ENCODE measurements at places on chromosomes 7 and 10. TPM values are rescaled to one million over a fixed set of nuclear protein-coding genes. Genes with fewer than 3 reads are reported as not detected.

The RARRES2 gene
- polyA plus RNA-seq, result 353 TPM

The WASHC2C gene
- 20.1 TPM for polyA plus RNA-seq

The DMBT1 gene
- 0.63 TPM for polyA plus RNA-seq

The PAPOLB gene
- polyA plus RNA-seq, result not detected

The EBLN1 gene
- not detected for polyA plus RNA-seq

The TDRD1 gene
- 0.11 TPM for polyA plus RNA-seq

The GPR158 gene
- polyA plus RNA-seq, result 0.19 TPM

The IKZF1 gene
- 3.9 TPM for polyA plus RNA-seq

The RTKN2 gene
- 0.08 TPM for polyA plus RNA-seq

The CSTF2T gene
- 12.1 TPM for polyA plus RNA-seq

The AOC1 gene
- polyA plus RNA-seq, result 0.15 TPM

The PANK1 gene
- polyA plus RNA-seq, result 1.5 TPM

The PRKAR2B gene
- 276 TPM for polyA plus RNA-seq

The DKK1 gene
- 8.0 TPM for polyA plus RNA-seq

The ENO4 gene
- polyA plus RNA-seq, result 0.06 TPM

The UCN3 gene
- 1.5 TPM for polyA plus RNA-seq

The CHST15 gene
- 4.1 TPM for polyA plus RNA-seq

The FGFR2 gene
- polyA plus RNA-seq, result 1.1 TPM

The JCAD gene
- 7.2 TPM for polyA plus RNA-seq

The C10orf53 gene
- polyA plus RNA-seq, result not detected

The SYCE1 gene
- polyA plus RNA-seq, result 2.2 TPM

The GPC2 gene
- polyA plus RNA-seq, result 0.30 TPM

The KCP gene
- polyA plus RNA-seq, result 0.26 TPM

The SCD gene
- 391 TPM for polyA plus RNA-seq

The PON1 gene
- 0.12 TPM for polyA plus RNA-seq

The HOXA6 gene
- 1.5 TPM for polyA plus RNA-seq

The MRPS24 gene
- polyA plus RNA-seq, result 129 TPM

The GPR37 gene
- 0.62 TPM for polyA plus RNA-seq

The FXYD4 gene
- 0.15 TPM for polyA plus RNA-seq

The GPR85 gene
- 0.15 TPM for polyA plus RNA-seq

The STRA8 gene
- not detected for polyA plus RNA-seq

The MET gene
- 5.3 TPM for polyA plus RNA-seq

The TCAF2 gene
- 1.0 TPM for polyA plus RNA-seq

The TCERG1L gene
- 0.16 TPM for polyA plus RNA-seq

The RPP30 gene
- 21.9 TPM for polyA plus RNA-seq

The C10orf62 gene
- not detected for polyA plus RNA-seq

All from adipose tissue (tissue), 3 donors.